ENCODE measurements at places on chromosomes 2 and 18.

GRCh38 chr2:37904993-37905392, 20.1 kb upstream of the RMDN2 start:
- H3K27me3 ChIP-seq = peaks cover 28% of the 10 kb centered on the region
- no peaks in the 10 kb centered on the region for H3K4me1 ChIP-seq
- H3K4me3 ChIP-seq = no peak overlapping the region
- H3K27ac ChIP-seq = no peak overlapping the region
- no peaks in the 10 kb centered on the region for H3K36me3 ChIP-seq
- DNase-seq = no peak

DNA sequence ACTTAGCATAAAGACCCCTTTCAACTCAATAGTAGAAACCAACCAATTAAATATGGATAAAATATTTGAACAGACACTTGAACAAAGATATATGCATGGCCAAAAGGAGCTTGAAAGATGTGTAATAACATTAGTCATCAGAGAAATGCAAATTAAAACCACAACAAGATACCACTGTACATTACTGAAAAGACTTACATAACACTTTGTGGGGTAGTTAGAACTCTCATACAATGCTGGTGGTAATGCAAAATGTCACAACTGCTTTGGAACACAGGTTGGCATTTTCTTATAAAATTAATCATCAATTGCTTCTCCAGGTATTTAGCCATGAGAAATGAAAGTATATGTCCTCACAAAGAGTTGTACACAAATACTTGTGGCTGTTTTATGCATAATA, 60.7 kb downstream of the TTC27 start:
- no peak overlapping the region for H3K27ac ChIP-seq
- peaks cover 4% of the 10 kb centered on the region for H3K36me3 ChIP-seq
- H3K4me1 ChIP-seq = no peaks in the 10 kb centered on the region
- H3K4me3 ChIP-seq = no peak overlapping the region
- no peak for DNase-seq
- no peaks in the 10 kb centered on the region for H3K27me3 ChIP-seq

DNA sequence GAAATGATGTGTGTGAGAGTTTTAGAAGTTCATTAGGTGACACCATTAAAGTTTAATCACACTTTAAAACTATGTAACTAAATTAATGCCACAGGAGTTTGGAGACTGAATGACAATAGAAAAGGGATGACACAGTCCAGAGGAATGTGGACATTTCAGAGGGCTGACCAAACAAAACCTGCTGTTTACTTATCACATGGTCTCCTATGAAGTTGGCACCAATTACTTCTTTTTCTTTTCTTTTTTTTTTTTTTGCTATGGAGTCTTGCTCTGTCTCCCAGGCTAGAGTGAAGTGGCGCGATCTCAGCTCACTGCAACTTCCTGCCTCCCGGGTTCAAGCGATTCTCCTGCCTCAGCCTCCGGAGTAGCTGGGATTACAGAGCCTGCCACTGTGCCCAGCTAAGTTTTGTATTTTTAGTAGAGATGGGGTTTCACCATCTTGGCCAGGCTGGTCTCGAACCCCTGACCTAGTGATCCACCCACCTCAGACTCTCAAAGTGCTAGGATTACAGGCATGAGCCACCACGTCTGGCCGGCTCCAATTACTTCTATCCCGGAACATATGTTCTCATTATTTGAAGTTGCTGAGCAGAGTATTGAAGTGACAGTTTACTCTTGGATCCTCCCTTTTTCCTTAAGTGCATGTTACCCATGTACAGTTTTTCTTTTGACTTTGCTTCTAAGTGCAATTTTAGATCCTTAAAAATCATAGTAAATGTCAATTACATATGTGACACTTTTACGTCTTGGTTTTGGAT, 4.3 kb downstream of the AGPS start:
- H3K4me3 ChIP-seq = no peak overlapping the region
- peaks cover 72% of the 10 kb centered on the region for H3K4me1 ChIP-seq
- no peak overlapping the region for H3K27ac ChIP-seq
- no peak for DNase-seq
- H3K27me3 ChIP-seq = no peaks in the 10 kb centered on the region

- H3K4me3 ChIP-seq = no peak overlapping the region
- DNase-seq = no peak
- H3K27me3 ChIP-seq = no peaks in the 10 kb centered on the region
Observed at GRCh38 chr18:59861963-59862819, 37.6 kb upstream of the PMAIP1 start.

GRCh38 chr18:66638856-66639629, 35.2 kb upstream of the CDH19 start:
- no peaks in the 10 kb centered on the region for H3K4me1 ChIP-seq
- peaks cover 2% of the 10 kb centered on the region for H3K36me3 ChIP-seq
- H3K27ac ChIP-seq = no peak overlapping the region
- no peak overlapping the region for H3K4me3 ChIP-seq
- no peaks in the 10 kb centered on the region for H3K27me3 ChIP-seq
- DNase-seq = no peak

- no peaks in the 10 kb centered on the region for H3K4me1 ChIP-seq
- no peaks in the 10 kb centered on the region for H3K36me3 ChIP-seq
- DNase-seq = no peak
Observed at GRCh38 chr2:211901226-211901846, 637.3 kb downstream of the ERBB4 start.

Measured in central memory CD8-positive, alpha-beta T cell (primary cell).